ENCODE measurements at places on chromosomes 5 and 9. TPM values are rescaled to one million over a fixed set of nuclear protein-coding genes. Genes with fewer than 3 reads are reported as not detected.
A peak's percentile ranks its signal among the peaks of the same experiment; 100 is the strongest.

Gene PDZD2
- total RNA-seq = 7.5 TPM

Gene FBLL1
- 5.3 TPM for total RNA-seq

Gene GAS1
- 5.0 TPM for total RNA-seq

Gene AQP7
- total RNA-seq = 0.23 TPM

Gene TNC
- total RNA-seq = 3.3 TPM

- no peak overlapping the region for H3K4me3 ChIP-seq
- H3K36me3 ChIP-seq = no peaks in the 10 kb centered on the region
- H3K27ac ChIP-seq = no peak overlapping the region
- peaks cover 3% of the 10 kb centered on the region for H3K27me3 ChIP-seq
These were observed 7.0 kb downstream of the IGFBPL1 start for GRCh38 chr9:38417003-38417945.

- no peaks in the 10 kb centered on the region for H3K27me3 ChIP-seq
- peaks cover 4% of the 10 kb centered on the region for H3K4me1 ChIP-seq
- H3K4me3 ChIP-seq = no peak overlapping the region
- peaks cover 11% of the 10 kb centered on the region for H3K36me3 ChIP-seq
These were observed 5.9 kb downstream of the HDHD3 start for GRCh38 chr9:113370806-113371325.

DNA sequence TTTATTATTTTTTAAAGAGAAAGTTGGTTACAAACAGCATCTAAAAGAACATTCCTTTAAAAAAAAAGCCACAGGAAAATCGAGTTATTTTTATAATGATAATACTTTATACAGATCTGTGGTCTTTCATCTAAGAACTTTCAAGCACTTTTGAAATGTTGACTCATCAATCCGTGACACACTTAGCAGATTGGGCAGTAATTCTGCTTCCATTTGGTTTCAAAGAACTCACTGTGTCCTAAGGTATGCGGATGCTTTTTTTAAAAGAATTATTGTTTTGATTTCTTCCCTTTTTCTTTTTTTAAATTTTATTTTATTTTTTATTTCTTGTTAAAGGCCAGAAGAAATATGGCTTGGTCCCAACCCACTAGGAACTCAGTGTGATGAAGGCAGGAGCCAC is 147.8 kb downstream of the AOPEP start:
- no peak overlapping the region for H3K4me3 ChIP-seq
- no peak overlapping the region for H3K27ac ChIP-seq
- H3K36me3 ChIP-seq = no peaks in the 10 kb centered on the region
- no peak for DNase-seq

- peaks cover 21% of the 10 kb centered on the region for H3K36me3 ChIP-seq
- H3K4me3 ChIP-seq = no peak overlapping the region
- H3K27me3 ChIP-seq = no peaks in the 10 kb centered on the region
- H3K4me1 ChIP-seq = no peaks in the 10 kb centered on the region
- DNase-seq = no peak
These were observed 46.3 kb downstream of the ACO1 start for GRCh38 chr9:32430720-32431119.

DNA sequence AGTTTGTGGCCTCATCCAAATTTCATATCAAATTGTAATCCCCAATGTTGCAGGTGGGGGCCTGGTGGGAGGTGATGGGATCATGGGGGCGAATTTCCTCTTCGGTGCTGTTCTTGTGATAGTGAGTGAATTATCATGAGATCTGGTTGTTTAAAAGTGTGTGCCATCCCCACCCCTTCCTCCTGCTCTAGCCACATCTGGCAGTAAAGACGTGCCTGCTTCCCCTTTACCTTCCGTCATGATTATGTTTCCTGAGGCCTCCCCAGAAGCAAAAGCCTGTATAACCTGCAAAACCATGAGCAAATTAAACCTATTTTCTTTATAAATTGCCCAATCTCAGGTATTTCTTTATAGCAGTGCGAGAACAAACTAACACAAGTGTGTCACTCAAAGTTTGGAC is 71.0 kb upstream of the MOCS2 start:
- H3K36me3 ChIP-seq = no peaks in the 10 kb centered on the region
- no peaks in the 10 kb centered on the region for H3K4me1 ChIP-seq
- H3K27me3 ChIP-seq = no peaks in the 10 kb centered on the region
- no peak overlapping the region for H3K27ac ChIP-seq

- H3K4me1 ChIP-seq = peaks cover 18% of the 10 kb centered on the region
- DNase-seq = no peak
- H3K27me3 ChIP-seq = no peaks in the 10 kb centered on the region
- no peak overlapping the region for H3K4me3 ChIP-seq
These were observed 142.7 kb downstream of the PIP5K1B start for GRCh38 chr9:68847765-68848164.

DNA sequence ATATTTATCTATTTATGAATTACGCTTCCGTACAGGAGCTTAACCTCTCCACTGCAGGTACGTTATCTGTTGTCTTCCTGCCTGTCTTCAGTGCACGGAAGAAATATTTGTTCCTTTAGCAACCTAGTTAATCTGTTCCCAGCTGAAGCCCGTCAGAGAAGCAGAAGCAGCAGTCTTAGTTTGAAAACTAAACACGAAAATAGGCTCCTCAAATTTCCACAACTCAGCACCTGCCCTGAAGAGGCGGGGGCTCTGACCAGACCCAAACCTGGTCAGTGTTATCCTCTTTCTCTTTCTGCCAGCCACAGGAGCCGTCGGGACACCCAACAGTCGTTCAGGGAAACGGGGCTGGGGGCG is 462 bp downstream of the NUDCD2 start:
- H3K4me3 ChIP-seq = peak overlapping the region; percentile 97
- DNase-seq = no peak
- H3K27me3 ChIP-seq = peaks cover 3% of the 10 kb centered on the region
- peak overlapping the region; percentile 100 for H3K27ac ChIP-seq
- H3K4me1 ChIP-seq = peaks cover 30% of the 10 kb centered on the region

DNA sequence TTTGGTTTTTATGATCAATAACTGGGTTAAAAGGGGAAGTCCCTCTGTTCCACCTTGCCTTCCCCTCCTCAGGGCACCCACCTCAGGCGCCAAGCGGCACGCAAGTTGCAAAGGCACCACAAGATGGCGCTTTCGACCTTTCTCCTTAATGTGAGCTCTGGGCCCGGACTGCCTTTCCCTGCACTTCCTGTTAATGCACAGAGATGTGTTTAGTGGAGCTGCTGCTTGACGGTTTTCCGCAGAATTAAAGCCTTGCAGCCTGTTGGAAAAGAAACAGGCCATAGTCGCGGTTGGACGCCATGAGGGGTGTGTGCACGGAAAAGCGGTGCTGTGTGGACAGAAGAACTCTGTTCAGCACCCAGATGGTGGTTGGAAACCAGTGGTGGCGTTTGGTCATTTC is 17.9 kb downstream of the CXCL14 start:
- DNase-seq = peak; percentile 89
- no peak overlapping the region for H3K27ac ChIP-seq
- no peaks in the 10 kb centered on the region for H3K36me3 ChIP-seq
- H3K4me3 ChIP-seq = no peak overlapping the region
- peaks cover 25% of the 10 kb centered on the region for H3K4me1 ChIP-seq

GRCh38 chr9:99235069-99235468 is 13.0 kb downstream of the SEC61B start:
- no peak overlapping the region for H3K27ac ChIP-seq
- no peaks in the 10 kb centered on the region for H3K27me3 ChIP-seq
- no peak overlapping the region for H3K4me3 ChIP-seq
- H3K36me3 ChIP-seq = peaks cover 14% of the 10 kb centered on the region
- no peak for DNase-seq

Measured in WTC11 (cell line).